ENCODE measurements at places on chromosomes 4 and X.

DNA sequence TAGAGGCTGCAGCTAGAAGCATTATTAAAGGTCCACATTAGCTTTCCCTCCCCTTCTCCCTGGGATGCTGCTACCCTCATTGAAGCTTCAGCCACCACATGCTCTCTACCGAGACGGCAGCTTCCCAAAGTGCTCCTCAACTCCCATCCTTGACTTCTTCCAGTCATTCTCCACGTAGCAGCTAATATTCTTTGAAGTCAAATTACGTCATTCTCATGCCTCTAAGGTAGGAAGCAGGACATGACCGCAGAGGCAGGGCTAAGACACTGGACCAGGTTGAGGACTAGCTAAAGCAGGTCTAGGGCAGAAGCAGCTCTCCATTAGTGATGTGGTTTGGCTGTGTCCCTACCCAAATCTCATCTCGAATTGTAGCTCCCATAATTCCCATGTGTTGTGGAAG, 128.3 kb downstream of the SHOX start:
- DNase-seq: no peak

DNA sequence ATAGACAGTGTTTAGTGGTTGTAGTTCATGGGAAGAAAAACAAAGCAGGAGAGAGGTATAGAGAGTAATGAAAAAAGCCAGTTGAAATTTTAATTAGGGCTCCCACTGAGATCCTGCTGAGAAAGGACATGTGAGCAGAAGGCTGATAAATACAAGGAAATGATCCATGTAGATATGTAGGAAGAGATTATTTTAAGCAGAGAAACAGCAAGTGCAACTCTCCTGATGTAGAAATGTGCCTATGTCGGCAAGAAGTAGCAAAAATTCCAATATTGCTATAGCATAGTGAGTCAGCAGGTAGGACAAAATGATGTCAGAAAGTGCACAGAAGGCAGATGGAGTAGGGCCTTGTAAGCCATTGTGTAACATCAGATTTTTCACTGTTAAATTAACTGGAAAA, 1027.3 kb downstream of the PCDH18 start:
- no peak for DNase-seq

DNA sequence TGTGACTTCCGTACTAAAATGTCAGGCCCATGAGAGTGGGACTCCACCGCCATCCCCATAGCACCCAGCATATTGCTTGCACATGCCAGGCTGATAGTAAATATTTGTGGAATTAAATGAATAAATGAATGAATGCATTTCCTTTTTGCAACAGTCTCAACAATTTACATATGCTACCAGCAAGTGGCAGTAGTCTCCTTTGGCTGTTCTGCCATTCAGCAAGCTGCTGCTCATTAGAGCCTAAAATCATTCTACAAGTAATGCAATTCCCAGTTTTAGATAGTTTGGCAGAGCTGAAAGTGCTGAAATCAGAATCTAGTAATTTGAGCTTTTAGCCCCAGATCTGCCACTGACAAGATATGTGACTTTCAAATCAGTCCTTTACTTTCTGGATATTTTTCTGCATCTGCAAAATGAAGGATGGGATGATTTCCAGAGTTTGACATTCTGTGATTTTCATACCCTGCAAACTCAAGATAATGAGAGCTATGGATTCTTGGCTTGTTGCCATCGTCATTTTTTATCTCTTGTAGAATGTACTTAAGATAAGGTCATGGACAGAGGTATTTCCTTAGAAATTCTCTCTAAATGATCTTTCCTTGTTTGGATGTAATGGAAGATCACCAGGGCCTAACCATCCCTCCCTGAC, 35.7 kb upstream of the INTS6L start:
- DNase-seq: no peak

GRCh38 chrX:86047936-86048280, 550 bp upstream of the CHM start:
- no peak for DNase-seq

DNA sequence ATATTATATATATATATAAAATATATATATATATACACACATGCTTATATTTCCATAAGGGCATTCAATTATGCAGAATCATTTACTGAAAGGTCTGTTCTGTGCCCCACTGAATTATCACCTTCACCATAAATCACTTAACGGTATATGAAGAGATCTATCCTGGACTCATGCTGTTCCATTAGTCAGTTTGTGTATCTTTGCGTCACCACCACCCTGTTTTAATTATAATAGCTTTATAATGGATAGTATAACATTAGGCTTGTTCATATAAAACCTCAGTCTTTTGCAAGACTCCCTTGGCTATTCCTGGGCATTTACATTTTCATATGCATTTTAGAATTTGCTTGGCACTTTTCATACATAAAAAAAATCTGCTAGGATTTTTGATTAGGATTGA, 19.1 kb downstream of the WDR17 start:
- DNase-seq: no peak

GRCh38 chr4:85955620-85956292, 404.1 kb downstream of the MAPK10 start:
- DNase-seq: no peak

DNA sequence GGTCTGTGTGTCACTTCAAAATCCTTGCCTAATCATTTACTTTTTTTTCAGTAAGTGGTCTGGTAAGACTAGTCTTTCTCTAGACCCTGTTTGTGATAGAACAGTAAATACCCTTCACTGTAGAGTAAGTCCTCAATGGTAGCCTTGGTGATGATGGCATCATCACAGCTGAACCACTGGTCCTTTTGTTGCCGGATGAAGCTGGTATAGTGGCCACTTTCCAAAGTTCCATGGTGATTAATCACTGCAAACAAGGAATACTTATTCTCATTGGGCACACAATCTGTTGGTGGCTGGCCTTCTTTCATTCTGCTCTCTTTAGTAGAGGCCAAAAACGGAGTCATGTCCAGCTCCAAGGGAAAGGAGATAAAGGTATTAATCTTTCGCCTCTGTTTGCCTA, 2.9 kb downstream of the USP51 start:
- DNase-seq: no peak

GRCh38 chr4:89868999-89869589, 25.6 kb upstream of the MMRN1 start:
- DNase-seq: no peak

GRCh38 chr4:48944756-48945241, 38.2 kb upstream of the OCIAD2 start:
- no peak for DNase-seq

DNA sequence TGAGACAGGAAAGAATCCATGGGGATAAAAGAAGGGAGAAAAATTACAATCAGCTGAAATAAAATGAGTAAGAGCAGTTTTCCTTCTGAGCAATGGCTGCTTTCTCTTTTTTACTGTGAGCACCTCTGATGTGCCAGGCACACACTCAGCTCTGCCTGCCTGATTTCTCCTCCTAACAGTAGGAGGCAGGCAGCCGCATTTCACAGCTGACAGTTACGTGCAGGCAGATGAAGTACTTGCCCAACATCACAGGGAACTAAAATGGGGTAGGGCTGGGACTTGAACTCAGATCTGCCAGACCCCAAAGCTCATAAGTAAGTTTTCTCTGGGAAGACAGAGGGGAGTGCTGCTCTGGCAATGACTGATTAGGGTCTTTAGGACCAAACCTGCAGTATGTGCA, 54.6 kb downstream of the C4orf50 start:
- no peak for DNase-seq

DNA sequence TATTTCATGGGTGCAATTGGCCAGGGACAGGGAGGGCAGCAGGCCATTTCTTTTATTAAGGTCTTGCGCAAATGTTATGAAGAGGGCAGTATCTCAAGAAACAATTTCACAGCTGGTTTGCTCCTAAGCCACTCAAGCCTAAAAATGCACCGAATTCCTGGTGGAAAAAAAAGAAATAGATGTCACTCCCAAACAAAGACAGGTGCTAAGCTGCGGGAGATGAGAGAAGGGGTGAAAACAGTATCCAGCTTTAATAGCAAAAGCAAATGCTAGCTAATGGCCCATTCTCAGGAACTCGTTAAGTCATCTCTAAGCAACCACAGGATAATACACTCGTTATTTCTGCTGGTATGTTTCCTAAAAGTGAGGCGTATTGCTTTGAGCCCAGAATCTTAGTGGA, 116.4 kb downstream of the ARX start:
- DNase-seq: no peak

DNA sequence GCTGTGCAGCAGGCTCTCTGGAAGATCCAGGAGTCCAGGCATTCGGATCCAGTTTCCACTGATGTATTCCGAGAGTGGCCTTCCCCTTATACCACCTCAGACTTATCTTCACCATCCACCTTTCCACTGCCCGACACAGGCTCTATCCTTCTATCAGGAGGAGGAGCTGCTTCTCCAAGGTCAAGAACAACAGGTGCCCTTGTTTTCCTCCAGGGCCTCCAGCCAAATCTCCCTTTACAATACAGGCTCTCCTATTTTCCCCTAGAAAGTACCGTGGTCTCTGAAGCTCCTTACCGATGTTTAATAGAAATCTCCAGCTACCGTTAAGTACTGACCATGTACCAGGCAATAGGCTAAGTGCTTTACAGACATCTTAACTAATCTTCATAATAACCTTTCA, 61.3 kb downstream of the AFAP1 start:
- no peak for DNase-seq

GRCh38 chr4:108628411-108628810, 8.0 kb downstream of the RPL34 start:
- DNase-seq: no peak

DNA sequence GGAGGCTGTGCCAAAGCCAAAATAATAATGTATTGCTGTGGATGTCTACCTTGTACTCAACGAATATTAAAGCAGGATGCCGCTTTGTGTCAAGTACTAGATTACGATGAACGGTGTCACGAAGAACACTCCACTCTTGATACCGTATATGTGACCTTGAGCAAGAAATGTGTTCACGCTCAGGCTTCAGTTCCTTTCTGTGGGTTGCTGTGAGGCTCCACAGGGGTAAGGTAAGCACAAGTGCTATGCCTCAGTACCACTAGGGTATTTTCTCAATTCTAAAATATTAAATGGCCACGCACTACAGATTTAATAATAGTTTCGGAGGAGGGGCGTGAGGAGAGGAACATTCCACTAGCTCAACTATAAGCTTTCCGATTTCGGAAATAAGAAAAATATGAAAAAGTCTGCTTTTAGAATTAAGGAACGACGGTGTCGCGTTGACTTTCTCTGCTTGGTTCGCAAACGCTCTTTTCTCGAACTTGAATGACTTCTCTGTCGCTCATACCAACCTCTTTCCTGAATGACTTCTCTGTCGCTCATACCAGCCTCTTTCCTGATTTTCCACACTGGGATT, 607 bp upstream of the SCOC start:
- DNase-seq: no peak

- no peak for DNase-seq
Observed at GRCh38 chrX:9899640-9900111, 67.5 kb upstream of the CLDN34 start.

DNA sequence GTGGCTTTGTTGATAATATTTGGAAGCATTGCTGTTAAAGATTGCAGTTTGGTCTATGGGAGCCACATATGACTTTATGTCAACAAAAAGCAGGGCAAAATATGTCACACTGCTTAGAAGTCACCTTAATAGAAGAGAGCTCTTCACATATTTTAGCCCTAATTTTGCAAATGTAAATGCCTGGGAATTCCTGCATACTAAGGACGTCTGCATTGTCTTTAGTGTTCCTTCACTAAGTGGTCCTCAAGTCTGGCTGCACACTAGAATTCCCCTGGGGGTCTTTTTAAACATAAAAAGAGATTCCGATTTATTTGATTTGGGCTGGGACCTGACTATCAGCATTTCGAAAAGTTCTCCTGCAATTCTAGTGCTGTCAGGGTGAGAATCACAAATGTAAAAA, 495.1 kb upstream of the FAM241A start:
- DNase-seq: no peak

GRCh38 chr4:879729-880077, 52.4 kb downstream of the GAK start:
- DNase-seq: no peak

- DNase-seq: peak; percentile 31
Observed at GRCh38 chr4:102616636-102617035, 115.5 kb downstream of the NFKB1 start.

- DNase-seq: no peak
Observed at GRCh38 chrX:123219916-123220315, 35.8 kb downstream of the GRIA3 start.

DNA sequence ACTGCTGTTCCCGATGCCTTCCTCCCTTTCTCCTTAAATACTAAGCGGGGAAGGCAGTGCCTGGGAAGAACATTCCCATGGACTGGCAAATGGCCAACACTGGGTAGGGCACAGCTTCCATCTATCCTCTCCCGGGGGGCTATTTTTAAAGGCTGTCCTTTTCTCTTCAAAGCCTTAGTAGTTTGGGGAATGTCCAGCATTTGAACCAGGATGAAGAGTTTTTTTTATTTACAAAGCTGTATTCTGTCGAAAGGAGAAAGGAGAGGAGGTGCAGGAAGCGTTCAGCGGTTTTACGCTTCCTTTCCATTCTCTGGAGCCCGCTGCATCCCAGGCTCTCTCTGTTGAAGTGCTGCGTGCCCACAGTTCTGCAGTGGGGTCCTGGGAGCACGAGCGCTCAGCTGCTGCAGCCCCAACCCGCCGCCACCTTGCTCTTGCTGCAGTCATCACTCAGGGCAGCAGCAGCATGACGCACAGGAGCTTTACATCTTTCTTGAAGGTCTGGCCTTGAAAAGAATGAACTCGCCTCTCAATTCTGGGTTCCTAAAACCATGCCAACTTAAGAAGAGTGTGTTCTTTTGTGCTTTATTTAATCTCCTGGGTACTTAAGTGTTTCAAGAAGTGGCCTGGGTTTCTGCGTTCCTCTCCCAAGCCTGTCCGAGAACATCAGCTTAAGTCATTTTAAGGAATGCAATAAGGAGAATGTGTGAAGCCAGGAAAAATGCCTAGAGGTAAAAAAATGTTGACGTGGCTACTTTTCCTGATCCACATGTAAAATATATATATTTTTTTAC, 427.2 kb downstream of the MAPK10 start:
- no peak for DNase-seq

GRCh38 chrX:45788315-45788714, 587.6 kb upstream of the DIPK2B start:
- no peak for DNase-seq

DNA sequence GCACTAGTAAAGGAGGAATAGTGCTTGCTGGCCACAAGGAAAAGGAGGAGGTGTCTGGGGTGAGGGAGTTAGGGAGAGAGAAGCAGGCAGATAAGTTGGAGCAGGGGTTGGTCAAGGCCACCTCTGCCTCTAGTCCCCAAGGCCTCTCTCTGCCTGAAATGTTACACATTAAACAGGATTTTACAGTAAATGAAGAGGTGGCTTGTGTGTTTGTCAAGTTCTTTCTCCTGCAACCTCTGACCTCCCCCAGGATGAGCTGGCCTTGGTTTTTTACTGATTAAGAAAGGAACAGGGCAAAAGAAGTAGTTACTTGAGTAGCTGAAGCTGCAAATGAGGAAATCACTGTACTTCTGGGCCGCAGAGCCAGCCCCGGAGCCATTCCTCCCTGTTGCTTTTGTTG, 2.0 kb downstream of the GJB1 start:
- DNase-seq: no peak

Data from NCI-H1105 (cell line).